ENCODE measurements at places on chromosomes 16 and 17. TPM values are rescaled to one million over a fixed set of nuclear protein-coding genes. Genes with fewer than 3 reads are reported as not detected.

DNA sequence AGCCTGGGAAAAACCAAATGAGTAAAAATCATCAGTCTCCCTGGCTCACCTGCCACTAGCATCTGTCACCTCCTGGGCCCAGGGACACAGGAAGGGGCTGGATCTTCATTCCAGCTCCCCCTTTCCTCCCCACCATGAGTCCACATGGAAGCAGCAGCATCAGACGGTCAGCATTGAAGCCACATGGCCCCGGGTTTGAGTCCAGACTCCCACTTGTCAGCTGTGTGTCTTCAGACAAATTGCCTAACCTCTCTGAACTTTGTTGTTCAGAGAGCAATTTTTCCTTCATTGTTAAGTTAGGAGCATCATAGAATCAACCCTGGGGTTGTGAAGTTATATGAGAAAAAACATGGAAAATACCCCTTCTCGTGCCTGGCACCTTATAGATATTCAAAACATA lies 10.7 kb downstream of the CACNG4 start:
- DNase-seq: no peak

DNA sequence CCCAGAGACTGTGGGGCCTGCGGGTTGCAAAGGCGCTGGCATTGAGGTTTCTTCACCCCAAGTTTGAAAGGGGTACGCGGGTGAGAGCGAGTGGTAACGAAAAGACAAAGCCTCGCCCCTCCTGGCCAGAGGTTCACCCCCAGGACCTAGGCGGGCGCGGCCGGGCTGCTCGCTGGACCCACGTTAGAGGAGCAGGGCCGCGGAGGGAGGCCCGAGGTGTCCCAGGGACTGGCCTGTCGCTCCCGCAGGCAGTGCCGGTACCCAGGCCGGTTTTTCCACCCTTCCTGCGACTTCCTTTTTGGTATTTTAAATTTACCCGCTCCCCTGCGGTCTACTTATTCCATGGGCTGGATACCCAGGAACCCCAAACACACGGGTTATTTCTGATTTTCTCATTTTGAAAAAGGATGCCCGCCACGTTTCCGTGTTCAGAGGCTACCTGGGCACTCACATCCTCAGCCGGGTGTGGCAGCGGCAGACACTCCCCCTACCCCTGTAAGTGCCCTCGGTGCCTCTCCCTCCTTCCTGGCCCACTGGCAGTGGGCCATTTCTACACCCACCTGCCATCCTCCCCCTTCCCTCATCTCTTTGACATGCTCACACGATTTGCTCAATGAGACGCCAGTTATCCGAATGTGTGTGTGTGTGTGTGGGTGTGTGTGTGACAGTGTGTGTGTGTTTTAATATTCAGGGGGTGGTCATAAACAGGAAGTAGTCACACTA lies 1.6 kb upstream of the FOXL1 start:
- no peak for DNase-seq

DNA sequence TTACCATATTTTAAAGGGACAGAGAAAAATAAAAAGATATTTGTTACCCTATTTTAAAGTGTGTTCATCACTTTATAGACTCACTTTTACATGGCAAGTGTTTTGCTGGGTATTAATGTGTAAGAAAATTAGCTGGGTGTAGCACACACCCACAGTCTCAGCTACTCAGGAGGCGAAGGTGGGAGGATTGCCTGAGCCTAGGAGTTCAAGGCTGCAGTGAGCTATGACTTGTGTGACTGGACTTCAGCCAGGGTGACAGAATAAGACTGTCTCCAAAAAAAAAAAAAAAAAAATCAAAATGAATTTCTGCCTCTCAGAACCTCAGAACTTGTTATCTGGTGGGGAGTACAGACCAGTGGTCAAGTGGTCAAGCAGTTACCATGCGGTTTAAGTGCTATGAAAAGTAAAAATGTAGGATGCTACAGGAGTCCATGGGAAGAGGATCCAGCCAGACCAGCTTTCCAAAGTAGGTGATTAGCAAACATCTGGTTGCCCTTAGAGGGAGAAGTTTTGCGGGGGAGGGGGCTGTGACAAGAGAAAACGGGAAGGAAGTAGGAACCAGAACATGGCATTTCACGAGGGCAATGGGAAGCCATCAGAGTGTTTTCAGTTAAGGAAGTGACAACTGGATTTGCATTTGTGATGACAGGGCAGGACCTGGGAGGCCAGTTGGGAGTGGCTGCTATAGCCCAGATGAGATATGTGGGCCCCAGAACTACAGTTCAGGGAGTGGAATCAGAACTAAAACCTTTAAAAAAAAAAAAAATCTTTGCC lies 13.9 kb downstream of the CNEP1R1 start:
- DNase-seq: no peak

DNA sequence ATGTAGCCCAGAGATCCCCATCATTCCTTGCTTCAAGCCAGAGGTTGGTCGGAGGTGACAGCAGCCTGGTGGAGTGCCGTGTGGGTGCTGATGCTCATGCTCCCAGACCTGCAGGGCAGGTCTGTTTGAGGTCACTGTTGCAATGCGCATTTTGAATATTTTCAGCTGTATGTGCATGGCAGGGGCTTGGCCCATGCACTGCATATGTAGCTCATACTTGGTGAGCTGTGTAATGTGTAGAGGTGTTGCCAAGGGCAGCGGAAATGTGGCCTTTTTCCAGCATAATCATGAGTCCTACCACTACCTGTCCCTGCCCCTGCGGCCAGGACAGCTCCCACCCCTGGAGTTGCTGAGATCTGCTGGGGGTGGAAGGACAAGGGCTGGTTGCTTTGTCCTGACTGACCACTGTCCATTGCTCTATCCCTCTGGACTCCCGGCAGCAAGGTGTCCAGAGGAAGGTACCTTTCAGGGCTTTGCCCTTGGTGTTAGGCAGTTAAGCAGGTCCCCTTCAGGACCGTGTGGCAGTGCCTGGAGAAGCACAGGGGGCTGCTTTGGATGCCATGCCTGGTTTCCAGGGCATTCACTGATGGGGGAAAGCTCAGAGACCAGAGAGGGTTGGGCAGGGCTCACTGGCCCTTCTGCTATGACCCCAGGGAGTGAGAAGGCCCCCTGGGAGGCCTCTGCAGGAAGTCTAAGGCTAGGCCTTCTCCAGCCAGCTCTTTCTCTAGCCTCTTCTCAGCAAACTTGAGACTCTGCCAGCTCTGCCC lies 215.2 kb downstream of the NTN1 start:
- no peak for DNase-seq

GRCh38 chr16:68286153-68287074 lies 22.1 kb downstream of the SLC7A6 start:
- DNase-seq: no peak

DNA sequence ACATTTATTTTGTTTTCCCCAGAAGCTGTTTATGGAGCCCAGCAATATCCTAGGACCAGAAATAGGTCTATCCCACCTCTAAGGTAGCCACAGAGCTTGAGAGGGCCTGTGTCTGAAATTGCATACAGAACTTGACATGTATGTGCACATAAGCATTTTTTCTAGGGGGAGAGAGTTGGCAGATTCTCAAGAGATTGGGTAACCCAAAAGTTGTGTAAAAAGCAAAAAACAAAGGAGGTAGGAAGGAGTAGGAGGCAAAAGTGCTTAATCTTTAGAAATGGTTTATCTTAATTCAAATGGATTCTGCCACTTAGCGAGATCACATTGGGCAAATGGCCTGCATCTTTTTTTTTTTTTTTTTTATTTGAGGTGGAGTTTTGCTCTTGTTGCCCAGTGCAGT lies 3.5 kb downstream of the PLK1 start:
- no peak for DNase-seq

Gene RCVRN
- not detected for total RNA-seq

Gene MMP2
- total RNA-seq: not detected
